ENCODE measurements at places on chromosomes 6 and 20.

GRCh38 chr20:32179515-32179914, 28.0 kb downstream of the PLAGL2 start:
- DNase-seq = no peak

DNA sequence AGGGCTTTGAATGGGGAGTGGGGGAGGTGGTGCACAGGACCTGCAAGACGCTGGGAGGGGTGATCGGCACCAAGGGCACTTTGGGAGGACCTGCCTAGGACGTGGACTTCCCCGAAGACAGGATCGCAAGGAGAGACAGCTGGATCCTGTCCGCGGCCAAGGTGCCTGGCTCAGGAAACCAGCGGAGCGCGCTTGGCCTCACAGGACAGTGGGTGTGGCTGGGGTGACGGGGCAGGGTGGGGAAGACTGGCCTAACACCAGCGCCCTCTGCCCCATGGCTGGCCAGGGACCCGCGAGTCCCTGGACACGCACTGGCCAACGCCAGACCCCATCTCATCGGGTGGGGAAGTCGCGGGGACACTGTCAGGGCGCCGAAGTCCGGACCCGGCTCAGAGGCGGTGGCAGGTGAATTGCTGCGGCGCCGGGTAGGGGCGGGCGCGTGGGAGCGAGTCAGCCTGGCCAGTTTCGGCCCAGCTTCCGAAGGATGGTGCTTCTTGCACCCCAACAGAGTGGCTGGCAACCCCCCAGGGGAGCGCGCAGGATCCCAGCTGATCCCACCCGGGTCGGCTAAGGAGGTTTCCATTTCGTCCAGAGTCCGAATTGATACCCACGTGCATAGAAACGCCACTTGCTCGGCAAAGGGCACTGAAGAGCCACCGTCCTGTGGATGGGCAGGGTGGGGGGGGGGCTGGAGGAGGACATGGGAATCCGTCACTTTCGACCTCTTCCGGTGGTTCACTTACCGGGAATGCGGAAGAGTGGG, 785 bp upstream of the THBD start:
- DNase-seq = no peak

GRCh38 chr20:40770564-40771307, 81.7 kb upstream of the MAFB start:
- no peak for DNase-seq

DNA sequence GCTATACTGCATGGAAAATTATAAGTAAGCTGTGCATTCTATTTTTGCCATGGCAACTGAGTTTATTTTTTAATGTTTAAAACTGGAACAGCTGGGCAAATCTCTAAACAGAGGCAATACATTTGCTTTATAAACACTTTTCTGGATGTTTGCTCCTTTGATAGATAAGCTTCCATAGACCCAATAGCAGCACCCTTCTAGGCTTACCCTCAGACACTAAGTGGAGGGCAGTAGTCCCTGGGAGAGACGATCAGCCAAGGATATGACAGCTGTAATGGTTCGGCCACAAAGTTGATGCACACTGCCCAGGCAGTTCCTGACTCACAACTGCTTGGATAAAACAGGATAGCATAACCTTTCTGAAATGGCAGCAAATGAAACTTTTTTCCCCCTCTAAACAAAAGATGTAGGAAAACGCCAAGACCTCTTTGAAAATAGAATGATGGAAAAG, 8.5 kb upstream of the MRPS10 start:
- DNase-seq = no peak

- DNase-seq = no peak
Measured at GRCh38 chr6:34207695-34208443, 28.8 kb upstream of the HMGA1 start.

DNA sequence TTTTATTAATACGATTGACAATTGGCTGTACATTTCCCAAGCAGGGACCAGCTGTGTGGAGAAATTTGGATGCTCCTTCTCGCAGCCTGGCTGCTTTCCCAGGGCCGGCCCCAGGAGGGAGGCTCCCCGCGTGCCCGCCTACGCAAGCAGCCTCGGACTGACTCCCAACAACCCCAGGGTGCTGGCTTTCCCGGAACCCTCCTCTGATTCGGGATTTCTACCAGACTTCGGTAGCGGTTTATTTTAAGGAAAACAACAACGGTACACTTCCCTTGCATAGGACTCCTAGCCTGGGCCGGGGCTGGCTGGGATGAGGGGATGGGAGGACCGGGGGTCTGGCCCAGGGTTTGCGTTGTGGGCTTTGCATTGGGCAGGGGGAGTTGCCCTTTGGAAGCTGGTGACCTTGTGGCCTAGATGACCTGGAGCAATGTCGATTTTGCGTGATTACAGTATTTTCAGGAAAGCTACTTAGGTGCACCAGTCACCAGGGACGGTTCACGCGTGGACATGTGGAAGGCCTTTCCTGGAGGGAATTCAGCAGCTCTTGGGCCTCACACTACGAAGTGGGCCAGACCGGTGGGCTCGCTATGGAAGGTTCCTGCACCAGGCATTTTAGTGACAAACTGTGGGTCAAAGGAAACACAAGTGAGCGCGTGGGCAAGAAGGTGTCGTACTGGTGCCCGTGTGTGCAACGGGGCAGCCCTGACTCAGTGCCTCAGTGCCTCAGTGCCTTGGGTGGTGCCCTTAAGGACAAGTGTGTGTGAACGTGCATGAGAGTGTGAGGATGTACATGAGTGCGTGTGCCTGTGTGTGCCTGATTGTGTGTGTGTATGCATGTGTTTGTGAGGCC, 20.7 kb upstream of the PHACTR3 start:
- DNase-seq = no peak

DNA sequence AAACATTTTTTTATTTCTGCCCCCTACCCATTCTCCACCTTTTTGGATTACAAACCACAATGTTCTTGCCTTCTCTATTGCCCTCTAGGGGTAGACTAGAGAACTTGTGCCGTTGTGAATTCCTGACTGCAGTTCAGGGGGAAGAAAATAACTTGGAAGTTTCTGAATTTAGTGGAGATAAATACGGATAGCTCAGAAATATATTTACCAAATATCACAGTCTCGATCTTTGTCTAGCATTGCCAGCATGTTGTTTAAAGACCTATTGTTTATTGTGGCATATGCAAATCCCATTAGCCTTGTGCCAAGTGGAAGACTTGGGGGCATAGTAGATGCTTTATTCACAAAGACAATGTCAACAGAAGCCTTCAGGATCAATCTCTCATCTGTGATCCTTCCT, 154.1 kb upstream of the MMS22L start:
- no peak for DNase-seq

DNA sequence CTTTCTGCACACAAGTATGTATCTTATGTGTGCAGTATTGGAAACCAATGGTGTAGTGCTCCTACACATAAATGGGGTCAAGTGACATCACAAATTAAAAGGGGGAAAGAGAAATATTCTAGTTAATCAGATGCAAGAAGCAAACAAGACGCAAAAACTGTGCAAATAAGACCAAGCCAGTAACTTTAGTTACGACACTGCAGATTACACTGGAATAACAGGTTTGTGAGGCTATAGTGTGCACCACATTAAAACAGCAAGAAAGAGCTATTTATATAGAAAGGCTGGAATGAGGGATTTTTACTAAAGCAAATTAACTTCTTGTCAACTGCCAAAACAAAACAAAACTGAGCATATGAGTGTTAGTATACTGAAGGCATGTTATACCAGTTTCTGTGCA, 45.8 kb downstream of the NR2E1 start:
- DNase-seq = no peak

GRCh38 chr6:44096612-44097011, 30.6 kb downstream of the MRPL14 start:
- no peak for DNase-seq

GRCh38 chr6:141261672-141262060, 871.1 kb upstream of the GJE1 start:
- DNase-seq = no peak

GRCh38 chr6:34243901-34244884, 4.6 kb downstream of the SMIM29 start:
- DNase-seq = no peak

DNA sequence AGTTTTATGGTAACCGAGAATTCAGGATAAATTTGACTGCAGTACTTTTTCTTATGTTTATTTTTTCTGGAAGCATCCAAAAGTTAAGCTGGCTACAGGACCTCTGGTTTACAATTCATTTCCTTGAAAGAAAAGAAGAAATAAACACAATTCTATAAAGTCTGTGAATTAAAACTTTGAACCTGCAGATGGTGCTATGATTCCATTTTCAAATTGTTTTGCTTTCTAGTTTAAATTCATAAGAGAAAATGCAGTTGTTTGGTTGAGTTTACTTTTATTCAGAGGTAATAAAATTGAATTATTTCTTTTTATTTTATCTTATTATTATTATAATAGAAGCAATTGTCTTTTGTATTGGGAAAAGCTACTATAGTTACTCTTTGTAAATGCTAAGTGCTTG, 1.8 kb upstream of the VIP start:
- DNase-seq = no peak

- no peak for DNase-seq
Measured at GRCh38 chr6:170067181-170067641, 223.7 kb downstream of the DLL1 start.

DNA sequence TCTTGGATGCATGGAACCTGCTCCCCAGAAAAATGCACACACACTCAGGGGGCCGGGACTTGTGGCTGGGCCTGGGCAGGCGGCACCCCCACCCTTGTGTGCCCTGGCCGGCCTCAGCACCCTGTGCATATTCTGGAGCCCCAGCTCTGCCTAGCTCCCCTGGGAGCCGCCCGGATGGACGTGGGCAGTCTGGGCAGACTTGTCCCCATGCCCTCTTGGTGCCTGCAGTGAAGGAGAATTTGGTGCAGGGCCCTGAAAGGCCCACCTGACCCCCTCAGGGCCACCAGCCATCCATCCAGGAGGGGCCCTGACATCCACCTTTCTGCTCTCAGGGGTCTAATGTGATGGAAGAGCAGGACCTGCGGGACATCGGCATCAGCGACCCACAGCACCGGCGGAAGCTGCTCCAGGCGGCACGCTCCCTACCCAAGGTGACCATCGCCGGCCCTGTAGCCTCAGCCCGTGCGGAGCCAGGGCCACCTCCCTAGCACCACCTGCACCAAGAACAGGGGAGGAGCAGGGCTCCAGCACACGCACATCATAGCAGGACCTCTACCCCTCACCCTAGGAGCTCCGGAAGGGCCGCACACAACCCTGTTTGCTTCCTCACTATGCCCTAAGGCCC, 62.8 kb downstream of the TCP11 start:
- DNase-seq = no peak

DNA sequence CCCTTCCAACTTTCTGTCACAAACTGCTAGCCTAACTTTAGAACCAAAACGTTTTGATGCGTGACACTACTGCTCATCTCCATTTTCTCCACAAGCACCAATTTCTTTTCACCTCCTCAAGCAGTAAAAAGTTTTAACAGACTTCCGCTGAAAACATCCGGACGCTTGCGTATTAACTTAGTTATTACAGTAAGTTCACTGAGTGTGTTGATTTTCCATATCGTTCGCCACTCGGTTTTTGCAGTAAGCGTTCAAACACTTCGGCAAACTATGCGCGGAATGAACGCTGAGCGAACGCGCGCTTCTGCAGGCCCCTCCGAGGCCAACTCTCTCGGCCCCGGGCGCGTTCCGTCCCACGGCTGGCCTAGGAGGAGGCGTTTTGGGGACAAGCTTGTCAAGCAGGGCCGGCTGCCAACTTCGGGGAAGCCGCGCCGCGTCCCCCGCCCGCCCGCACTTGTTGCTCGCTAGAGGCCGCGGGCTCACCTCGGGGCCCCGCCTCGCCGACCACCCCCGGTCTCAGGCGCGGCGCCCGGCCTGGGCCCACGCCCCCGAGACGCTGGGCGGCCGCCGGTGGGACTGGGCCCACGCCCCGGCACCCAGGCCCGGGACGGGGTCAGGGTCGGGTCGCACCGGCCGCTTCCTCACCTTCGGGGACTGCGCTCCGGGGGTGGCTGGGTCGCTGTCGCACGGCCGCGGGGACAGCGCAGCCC, 945 bp downstream of the PHF10 start:
- no peak for DNase-seq

DNA sequence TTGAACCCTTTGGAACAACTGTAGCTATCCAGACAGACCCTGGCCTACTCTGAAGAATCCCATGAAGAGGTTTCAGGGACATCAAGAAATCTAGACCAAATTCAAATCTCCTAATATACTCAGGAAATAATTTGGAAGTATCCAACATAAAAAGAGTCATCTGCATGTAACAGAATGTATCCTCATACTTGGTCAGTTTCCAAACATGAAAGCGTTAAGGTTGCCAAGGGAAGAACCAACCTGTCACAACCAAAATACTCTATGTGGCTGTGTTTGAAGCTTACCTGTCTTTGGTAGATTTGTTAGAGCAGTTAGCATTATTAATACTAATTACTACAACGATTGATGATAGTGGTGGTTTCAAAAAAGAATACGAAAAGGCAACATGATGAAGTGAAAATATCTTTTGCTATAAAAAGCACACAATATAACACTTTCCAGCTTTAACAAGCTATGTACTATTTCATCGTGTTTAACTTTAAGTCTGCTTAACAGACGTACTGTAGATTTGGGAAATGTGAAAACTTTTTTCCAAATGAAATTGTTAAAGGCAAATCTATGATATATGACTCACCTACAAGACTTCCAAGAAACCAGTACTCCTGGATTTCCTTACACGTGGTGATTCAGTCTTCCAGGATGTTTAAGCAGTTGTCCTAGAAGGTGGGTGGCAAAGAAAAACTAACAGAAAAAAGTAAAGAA, 46.6 kb upstream of the ENPP1 start:
- no peak for DNase-seq

DNA sequence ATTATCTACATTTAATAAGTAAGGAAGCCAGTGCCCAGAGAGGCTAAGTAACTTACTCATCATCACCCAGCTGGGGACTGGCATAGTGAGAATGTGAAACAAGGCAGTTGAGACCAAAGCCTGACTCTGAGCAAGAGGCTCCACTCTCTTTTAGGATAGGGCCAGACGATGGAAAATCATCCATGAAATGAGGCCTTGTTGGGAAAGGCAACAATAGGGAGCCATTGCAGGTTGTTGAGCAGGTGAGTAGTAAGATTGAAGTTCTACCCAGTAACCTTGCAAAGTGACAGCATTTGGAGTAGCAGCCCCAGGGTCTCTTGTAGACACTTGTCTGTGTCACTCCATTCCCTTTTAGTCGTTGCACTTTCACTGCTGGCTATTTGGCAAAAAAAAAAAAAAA, 2.5 kb upstream of the CPNE5 start:
- no peak for DNase-seq

- DNase-seq = no peak
Measured at GRCh38 chr20:45407783-45408645, at the start of gene DBNDD2. Gene DBNDD2, plus strand, starts transcription at chr20:45408289. Its CDS starts 179 bp downstream, at chr20:45408468.
